ENCODE measurements at places on chromosomes 2 and 18.

DNA sequence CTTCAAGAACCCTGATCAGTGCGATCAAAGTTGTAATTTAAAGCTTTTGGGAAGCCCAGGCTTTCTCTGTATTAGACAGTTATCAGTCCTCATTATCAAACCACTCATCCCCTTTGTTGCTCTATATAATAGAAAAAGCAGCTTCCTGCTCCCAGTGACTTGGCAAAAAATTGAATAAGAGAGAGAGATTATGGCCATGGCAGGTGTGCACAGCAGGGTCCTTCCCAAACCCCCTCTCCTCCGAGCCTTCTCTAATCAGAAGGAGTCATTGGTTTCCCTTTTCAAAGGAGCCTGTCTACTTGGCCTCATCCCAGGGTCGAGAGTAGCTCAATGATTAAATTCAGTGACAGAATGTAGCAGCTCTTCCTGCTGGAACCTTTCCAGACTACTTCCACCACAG, 81.5 kb downstream of the SEMA4F start:
- no peak for DNase-seq

DNA sequence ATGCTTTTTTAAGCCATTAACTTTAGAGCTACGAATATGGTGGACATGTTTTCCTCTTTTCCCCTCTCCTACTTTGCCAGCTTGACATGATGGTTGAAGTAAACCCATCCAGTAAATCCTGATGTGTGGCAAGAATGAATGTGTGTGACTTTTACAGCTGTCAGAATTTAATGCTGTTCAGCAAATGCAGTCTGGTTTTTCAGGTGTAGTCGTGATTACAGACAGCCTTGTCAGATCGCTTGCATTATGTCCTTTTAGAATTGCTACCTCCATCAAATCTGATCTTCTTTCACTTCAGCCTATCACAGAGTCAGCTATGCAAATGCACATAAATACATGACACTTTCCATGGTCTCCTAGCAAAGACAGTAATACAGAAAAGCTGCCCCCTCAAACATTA, 278.5 kb downstream of the FBXO15 start:
- no peak for DNase-seq

GRCh38 chr2:182826064-182826463, 40.4 kb downstream of the FRZB start:
- DNase-seq: no peak

DNA sequence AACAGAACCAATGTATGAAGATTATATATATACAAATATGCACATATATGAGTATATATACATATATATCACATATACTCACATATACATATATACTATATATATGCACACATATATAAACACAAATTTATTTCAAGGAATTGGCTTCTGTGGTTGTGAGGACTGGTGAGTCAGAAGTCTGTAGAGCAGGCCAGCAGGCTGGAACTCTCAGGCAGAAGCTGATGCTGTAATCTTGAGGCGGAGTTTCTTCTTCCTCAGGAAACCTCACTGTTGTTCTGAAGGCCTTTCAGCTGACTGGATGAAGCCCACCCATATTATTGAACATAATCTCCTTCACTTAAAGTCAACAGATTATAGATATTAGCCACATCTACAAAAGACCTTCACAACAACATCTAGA, 143.9 kb upstream of the CREB1 start:
- DNase-seq: peak; percentile 35

DNA sequence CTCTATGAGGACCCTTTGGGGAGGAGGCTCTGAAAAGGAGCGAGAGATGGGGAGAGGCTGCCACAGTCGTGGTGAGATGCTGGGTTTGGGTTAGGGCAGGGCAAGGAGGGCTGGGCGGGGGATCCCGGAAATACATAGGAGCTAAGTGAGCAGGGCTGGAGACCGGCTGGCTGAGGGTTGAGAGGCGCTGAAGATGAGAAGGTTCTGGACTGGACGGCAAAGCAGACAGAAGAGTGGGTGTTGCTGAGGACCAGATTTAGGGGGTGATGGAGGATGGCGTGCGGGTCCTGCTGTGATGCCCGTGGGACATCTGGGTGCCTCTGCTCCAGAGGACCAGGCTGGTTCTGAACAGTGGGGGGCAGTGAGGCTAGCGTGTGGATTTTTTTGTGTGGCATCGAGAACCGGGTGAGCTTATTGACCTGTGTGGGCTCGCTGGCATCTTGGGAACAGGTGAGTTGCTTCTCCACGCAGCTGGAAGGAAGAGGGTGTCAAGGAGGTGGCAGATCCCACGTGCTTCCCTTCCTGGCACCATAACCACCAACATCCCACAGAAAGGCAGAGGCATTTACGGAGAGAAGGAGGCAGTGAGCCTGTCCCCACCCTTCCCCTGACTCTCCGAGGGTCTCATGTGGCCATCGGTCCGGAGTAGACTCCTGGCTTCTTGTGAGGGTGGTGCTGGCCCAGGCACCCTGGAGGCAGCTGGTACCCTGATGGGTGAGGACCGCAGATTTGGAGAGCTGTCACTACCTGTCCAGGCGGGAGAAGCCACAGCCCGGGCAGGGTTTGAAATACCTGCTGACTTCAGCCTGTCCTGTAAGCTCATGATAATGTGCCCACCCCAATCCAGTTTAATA, 70.3 kb downstream of the ASB1 start:
- no peak for DNase-seq

DNA sequence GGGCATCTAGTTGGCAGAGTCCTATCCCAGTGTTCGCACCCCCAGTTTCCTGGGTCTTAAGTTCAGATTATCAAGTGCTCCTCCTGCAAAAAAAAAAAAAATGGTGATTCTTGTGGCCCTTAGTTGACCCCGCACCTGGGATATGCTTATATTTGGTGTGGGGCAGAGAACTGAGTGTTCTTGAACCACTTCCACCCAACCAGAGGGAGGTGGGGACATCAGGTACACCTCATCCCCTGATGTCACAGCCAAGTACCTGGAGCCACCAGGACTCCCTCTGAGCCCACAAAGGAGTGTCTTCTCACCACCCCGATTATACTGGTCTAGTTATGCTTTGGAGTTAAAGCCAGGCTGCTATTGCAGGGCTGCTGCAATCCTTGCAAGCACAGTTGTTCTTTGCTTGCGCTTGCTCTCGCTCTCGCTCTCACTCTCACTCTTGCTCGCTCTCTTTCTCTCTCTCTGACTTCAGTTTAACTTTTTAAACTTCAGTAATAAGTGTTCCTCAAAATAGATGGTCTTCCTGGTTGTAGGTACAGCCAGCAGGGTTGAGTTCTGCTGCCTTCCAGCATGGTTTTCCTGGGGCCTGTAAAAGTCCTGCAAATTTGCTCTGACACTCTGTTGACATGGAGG, 265.7 kb downstream of the NEDD4L start:
- no peak for DNase-seq

DNA sequence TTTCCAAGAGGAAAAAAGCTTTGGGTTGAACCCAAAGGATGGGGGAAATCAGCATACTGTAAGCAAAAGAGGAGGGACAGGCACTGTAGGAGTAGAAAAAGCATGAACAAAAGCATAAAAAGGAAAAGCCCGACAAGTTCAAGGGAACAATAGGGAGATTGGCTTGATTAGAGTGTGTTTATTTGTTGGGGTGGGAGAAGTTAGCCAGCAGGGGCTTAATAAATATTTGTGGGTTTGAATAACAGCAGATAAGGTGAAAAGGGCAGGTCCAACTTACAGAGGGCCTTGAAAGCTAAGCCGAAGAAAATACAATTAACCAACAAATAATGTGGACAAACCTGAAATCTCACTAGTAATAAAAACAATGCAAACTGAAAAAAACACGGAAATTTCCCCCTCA, 126.7 kb downstream of the THADA start:
- no peak for DNase-seq

- no peak for DNase-seq
Measured at GRCh38 chr2:160379399-160379798, 114.2 kb downstream of the RBMS1 start.

DNA sequence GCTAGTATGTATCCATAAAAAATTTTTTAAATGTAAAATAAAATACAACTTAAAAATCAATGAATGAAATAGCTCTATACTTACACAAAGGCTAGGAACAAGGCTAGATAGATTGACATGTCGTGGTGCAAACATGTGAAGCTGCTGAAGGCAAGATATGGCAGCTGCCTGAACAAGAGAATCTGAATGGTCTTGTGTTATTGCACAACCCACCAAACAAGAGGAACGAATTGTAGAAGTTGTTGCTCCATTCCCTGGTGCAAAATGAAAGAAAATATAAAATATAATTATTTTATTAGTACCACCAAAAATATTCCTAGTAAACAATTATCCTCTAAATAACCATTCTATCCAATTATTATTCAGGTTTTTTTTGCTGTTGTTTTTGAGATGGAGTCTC, 46.4 kb downstream of the HEATR5B start:
- DNase-seq: no peak

DNA sequence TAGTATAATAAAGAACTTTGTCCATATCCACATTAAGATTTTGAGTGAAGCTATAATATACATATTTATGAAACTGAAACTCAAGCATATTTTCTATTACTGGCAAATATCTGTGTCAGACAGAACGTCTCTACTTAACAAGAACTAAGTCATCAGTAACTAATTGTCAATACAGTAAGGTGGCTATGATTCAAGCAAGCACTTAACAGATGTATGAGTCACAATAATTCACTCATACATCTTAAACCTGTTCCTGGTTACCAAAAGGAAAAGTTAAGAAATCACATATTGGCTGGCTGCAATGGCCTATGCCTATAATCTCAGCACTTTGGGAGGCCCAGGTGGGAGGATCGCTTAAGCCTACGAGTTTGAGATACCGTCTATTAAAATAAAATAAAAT, 96.0 kb downstream of the SOS1 start:
- DNase-seq: no peak

DNA sequence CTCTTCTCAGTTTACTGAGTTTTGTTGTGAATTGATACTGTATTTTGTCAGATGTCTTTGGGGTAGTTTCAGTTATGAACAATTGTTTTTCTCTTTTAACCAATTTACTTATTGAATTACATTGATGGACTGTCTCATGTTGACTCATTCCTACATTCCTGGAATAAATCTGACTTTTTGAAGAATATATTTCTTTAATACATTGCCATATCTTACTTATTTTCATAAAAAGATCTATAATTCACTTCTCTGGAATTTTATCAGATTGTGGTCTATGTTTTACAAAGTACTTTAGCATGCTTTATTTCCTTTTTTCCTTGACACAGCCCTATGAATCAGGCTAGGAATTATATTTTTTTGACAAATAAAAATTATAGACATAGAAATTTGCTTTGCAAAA, 268.3 kb downstream of the PLCL1 start:
- no peak for DNase-seq

DNA sequence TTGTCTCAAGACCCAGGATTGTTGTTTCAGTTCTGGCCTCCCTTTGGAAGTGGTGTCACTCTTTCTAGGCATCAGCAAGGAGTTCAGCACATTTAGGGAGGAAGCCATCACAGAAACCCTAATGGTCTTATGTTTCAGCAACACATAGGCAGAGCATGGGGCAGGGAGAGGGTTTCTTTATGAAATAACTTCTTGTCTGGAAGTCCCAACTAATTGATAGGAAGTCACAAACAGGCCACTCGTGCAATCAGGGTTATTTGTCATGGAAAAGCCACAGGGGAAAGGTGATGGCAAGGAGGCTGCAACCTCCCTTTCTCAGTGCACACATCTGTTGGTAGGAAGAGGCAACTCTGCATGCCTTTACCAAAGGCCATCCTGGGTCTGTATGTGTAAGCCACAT, 103.0 kb downstream of the BCL11A start:
- DNase-seq: no peak

GRCh38 chr2:26462511-26463243, 15.2 kb downstream of the OTOF start:
- peak; percentile 21 for DNase-seq

- DNase-seq: no peak
Measured at GRCh38 chr2:197803033-197803444, 1.4 kb upstream of the PLCL1 start.

DNA sequence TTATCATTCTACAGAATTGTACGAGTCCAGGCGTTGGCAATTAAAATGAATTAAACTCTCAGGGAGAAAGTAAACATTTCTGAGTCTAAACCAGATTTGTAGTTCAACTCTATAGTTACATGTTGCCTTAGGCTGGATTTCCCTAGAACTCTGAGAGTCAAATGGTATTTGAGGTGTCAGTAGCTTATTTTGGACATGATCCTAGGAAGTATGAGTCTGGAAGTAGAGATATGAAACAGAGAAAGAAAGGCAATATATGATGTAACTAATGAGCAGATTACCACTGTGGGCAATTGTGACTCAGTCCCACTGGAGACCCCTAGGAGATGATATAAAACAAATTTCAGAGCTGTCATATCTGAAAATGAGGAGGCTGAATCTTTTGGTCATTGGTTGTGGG, 199.1 kb upstream of the UBE2E3 start:
- no peak for DNase-seq

DNA sequence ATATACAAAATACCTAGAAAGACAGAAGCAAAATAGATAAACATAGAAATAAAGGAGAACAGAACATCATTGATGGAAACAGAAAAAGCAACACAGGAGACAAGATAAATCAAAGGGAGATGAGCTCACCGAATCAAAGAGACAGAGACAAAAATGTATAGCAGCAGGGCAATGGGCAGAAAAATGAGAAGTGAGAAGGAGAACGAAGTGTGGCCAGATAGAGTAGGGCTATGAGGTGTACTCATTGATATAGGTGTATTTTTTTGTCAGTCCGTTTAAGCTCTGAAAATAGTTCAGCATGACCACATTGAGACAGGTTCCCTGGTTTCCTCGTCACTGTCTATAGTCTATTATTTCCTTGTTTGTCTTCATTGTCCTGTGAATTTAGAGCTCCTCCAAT, 55.1 kb downstream of the SP100 start:
- DNase-seq: no peak

GRCh38 chr2:86048888-86049287, 56.8 kb downstream of the POLR1A start:
- DNase-seq: no peak

DNA sequence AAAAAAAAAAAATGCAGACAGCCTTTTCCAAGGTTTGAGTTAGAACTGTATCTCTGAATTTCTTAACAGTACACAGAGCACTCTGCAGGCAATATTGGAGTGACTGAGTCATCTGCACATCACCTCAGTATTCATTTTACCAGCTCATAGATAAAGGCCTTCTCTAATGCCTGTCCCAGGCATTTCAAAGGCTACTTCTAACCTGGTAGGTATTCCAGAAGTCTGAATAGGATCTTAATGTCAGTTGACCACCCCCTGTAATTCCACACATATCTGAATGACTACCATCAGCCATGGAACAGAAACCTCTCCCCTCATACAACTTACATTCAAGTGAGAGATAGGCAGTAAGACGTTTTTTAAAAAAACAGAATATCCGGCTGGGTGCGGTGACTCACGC, 9.0 kb downstream of the METTL21A start:
- no peak for DNase-seq

DNA sequence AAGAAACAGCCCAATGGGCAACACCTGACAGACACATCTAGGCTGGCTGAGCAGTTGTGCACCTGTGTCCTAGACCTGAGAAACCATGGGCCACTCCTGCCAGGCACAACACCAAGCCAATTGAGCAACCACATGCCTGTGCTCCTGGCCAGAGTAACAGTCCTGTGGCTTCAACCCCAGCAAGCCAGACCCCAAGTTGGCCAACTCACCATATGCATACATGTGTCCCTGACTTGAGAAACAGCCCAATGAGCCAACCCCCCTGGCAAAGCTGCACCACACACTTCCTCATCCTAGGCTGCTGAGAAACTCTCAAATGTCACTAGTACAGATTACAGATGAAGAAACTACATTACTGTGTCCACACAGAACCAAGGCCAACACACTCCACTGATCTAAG, 36.6 kb downstream of the USP34 start:
- DNase-seq: no peak

- DNase-seq: no peak
Measured at GRCh38 chr2:144671695-144672455, 152.0 kb upstream of the ZEB2 start.
